Activated naive CD8-positive, alpha-beta T cell treated with anti-CD3 and anti-CD28 coated beads, Interleukin-2, amount 10 ng/mL, durations not matched to agents 7 days and 5 days (primary cell): ENCODE measurements at places on chromosomes 13 and 19.

DNA sequence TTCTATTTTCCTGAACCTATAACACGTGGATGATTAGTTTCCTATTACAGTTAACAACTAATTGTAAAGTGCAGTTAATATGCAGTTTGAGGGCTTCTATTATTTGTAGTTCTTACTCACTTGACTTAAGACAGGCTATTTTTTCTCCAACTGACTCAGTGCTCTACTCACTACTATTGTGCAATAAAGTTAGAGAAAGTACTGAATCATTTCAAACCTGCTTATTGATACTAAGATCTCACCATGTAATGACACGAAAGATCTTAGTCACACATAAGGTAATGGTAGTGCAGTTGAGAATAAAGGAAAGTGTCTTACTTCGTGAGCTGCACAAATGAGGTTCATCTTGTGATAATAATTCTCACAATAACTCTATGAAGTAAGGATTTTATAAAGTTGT is 22.8 kb upstream of the ITM2B start:
- H3K4me1 ChIP-seq, result peaks cover 7% of the 10 kb centered on the region
- DNase-seq, result no peak
- no peak overlapping the region for H3K4me3 ChIP-seq
- no peaks in the 10 kb centered on the region for H3K27me3 ChIP-seq
- no peak overlapping the region for H3K27ac ChIP-seq

- peaks cover 14% of the 10 kb centered on the region for H3K4me1 ChIP-seq
- no peak for DNase-seq
- no peak overlapping the region for H3K4me3 ChIP-seq
- no peaks in the 10 kb centered on the region for H3K27me3 ChIP-seq
- H3K27ac ChIP-seq, result no peak overlapping the region
Observed at GRCh38 chr19:1947651-1948209, 6.8 kb downstream of the CSNK1G2 start.

DNA sequence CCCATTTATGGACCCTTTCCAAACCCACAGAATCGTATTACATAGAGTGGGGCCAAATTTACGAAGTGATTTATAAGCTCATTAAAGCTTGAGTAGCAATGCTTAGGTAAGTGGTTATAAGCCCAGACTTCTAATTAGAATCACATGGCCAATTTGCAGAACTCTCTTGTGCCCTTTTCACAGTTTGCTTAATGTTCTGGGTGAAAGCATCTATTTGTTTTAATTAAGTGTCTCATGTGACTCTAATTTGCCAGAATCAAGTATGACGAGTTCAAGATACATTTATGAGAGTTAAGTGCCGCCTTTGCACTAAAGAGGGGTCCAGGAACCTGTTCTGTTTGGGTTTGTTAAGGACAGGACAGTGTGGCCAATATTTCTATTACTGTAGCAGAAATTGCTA is 46.0 kb upstream of the ZNF681 start:
- peaks cover 27% of the 10 kb centered on the region for H3K36me3 ChIP-seq
- peaks cover 13% of the 10 kb centered on the region for H3K4me1 ChIP-seq
- no peak for DNase-seq
- no peak overlapping the region for H3K4me3 ChIP-seq
- H3K27me3 ChIP-seq, result no peaks in the 10 kb centered on the region
- no peak overlapping the region for H3K27ac ChIP-seq

GRCh38 chr13:105991622-105992277 is 543.7 kb downstream of the EFNB2 start:
- H3K4me1 ChIP-seq, result no peaks in the 10 kb centered on the region
- no peaks in the 10 kb centered on the region for H3K36me3 ChIP-seq
- no peak for DNase-seq
- no peak overlapping the region for H3K27ac ChIP-seq
- no peak overlapping the region for H3K4me3 ChIP-seq

- H3K4me1 ChIP-seq, result peaks cover 17% of the 10 kb centered on the region
- H3K27ac ChIP-seq, result no peak overlapping the region
Observed at GRCh38 chr19:18107235-18107634, 9.7 kb downstream of the MAST3 start.

DNA sequence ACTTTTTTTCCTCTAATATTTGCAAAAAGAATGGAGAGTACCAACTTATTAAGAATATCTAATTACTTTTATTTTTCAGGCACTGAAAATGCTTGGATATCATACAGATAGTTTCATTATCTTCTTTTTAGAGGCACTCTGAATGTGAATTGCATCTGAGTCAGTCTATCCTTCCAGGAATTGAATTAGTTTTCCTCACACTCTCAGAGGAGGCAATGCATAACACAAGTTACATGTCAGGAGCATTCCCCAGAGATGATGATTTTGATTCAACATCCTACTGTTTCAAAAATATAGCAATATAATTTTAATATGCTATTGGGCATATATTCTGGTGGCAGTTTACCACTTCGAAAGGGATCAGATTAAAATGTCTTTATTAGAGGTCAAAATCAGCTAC is 1315.4 kb downstream of the PCDH9 start:
- no peaks in the 10 kb centered on the region for H3K4me1 ChIP-seq
- H3K27me3 ChIP-seq, result no peaks in the 10 kb centered on the region
- no peak for DNase-seq
- no peak overlapping the region for H3K27ac ChIP-seq

GRCh38 chr19:45145270-45146189 is 15.3 kb downstream of the NKPD1 start:
- DNase-seq, result no peak
- no peaks in the 10 kb centered on the region for H3K27me3 ChIP-seq
- H3K4me1 ChIP-seq, result peaks cover 7% of the 10 kb centered on the region
- H3K27ac ChIP-seq, result no peak overlapping the region
- peaks cover 6% of the 10 kb centered on the region for H3K36me3 ChIP-seq
- no peak overlapping the region for H3K4me3 ChIP-seq

DNA sequence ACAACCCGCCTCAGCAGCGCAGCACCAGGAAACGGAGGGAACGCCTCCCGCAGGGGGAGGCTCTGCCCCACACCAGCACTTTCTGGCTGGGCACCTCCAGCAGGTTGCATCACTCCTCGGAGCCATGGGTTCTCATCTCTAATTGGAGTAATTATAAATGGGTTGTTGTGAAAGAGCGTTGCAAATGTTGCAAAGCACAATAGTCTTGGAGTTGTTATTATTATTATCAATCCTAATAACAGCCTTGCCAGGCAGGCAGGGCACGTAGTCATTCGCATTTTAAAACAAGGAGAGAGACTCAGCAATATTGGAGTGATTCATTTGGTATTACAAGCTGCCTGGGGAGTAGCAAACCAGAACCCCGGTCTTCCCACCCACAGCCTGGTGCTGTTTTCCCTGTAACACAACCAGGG is 108.6 kb upstream of the GJB6 start:
- H3K4me3 ChIP-seq, result no peak overlapping the region
- DNase-seq, result no peak
- peaks cover 3% of the 10 kb centered on the region for H3K27me3 ChIP-seq
- H3K27ac ChIP-seq, result no peak overlapping the region

GRCh38 chr13:18991060-18991459 is 190.6 kb downstream of the TUBA3C start:
- H3K27ac ChIP-seq, result no peak overlapping the region
- no peaks in the 10 kb centered on the region for H3K27me3 ChIP-seq
- no peaks in the 10 kb centered on the region for H3K36me3 ChIP-seq
- no peak for DNase-seq
- H3K4me1 ChIP-seq, result no peaks in the 10 kb centered on the region
- H3K4me3 ChIP-seq, result no peak overlapping the region

- no peaks in the 10 kb centered on the region for H3K36me3 ChIP-seq
- no peak overlapping the region for H3K27ac ChIP-seq
Observed at GRCh38 chr13:21033856-21034602, 27.4 kb downstream of the LATS2 start.

GRCh38 chr19:7628589-7629311 is 595 bp downstream of the XAB2 start:
- no peak for DNase-seq
- H3K4me1 ChIP-seq, result peaks cover 28% of the 10 kb centered on the region
- no peaks in the 10 kb centered on the region for H3K27me3 ChIP-seq
- H3K4me3 ChIP-seq, result peak overlapping the region; percentile 98
- peak overlapping the region; percentile 100 for H3K27ac ChIP-seq
- H3K36me3 ChIP-seq, result peaks cover 8% of the 10 kb centered on the region

DNA sequence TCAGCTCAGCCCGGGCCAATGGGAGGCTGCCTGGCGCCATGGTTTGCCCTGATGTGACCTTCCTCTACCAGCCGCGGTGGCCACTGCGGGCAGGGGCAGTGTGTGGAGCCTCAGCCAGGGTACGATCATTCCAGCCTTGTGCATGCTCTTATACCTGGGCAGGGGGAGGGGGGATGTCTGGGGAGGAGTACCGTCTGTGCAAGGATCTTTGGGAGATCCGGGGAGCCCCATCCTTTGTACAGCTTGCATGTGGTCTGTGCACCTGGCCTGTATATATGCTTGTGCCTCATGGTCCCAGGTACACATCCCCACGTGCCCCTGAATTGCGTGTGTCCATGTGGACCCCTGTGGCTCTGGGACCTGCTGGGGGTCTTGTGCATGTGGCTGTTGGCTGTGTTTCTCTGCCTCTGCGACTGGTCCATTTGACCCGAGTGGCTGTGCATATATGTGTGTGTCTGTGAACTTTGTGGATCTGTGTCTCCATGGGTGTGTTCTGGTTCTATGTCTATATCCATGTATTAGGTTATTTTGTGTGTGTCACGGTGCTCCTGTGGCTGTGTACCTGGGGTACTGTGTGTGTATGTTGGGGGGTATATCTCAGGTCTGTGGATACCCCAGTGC is 12.8 kb upstream of the NANOS3 start:
- H3K27me3 ChIP-seq, result peaks cover 18% of the 10 kb centered on the region
- no peaks in the 10 kb centered on the region for H3K36me3 ChIP-seq
- H3K27ac ChIP-seq, result peak overlapping the region; percentile 9
- no peak for DNase-seq

DNA sequence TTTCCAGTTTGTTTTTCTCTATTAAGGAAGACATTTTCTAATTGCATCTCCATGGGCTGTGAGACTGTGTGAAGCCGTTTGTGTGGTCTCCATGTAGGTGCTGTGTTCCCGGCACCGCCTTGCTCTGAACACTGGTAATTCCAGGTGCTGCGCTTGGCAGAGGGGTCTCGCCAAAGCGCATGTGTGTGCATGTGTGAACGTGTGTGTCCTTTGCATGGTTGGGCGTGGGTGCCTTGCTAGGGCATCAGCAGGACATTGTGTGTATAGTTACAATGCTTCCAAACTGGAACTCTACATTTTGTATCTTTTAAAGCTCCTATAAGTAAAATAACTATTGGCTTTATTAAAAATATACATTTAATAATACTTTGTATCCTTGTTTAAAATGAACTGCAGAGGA is 9.8 kb upstream of the GPI start:
- no peak overlapping the region for H3K27ac ChIP-seq
- H3K4me3 ChIP-seq, result no peak overlapping the region
- peaks cover 39% of the 10 kb centered on the region for H3K4me1 ChIP-seq
- DNase-seq, result no peak
- no peaks in the 10 kb centered on the region for H3K27me3 ChIP-seq
- peaks cover 15% of the 10 kb centered on the region for H3K36me3 ChIP-seq

GRCh38 chr13:45490068-45490467 is 25.3 kb downstream of the COG3 start:
- H3K36me3 ChIP-seq, result peaks cover 15% of the 10 kb centered on the region
- H3K27ac ChIP-seq, result no peak overlapping the region
- DNase-seq, result no peak
- H3K4me1 ChIP-seq, result no peaks in the 10 kb centered on the region

DNA sequence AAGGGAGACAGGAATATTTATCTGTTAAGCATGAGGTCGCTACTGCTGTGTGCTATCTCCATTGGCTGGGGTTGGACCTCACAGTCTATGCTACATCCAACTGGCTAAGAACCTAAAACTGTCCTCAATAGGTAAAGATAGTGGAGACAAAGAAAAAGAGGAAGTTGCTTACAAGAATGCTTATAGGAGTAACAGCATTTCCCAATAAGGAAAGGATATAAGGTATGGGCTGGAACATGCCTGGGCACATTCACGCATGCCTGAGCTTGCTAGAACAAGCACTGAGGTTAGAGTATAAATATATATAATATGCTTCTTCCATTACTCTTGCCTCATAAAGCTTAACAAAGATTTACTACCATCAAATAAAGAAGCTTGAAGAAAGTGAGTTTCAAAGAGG is 47.9 kb upstream of the CEACAM21 start:
- H3K27me3 ChIP-seq, result peaks cover 5% of the 10 kb centered on the region
- DNase-seq, result no peak
- H3K27ac ChIP-seq, result peak overlapping the region; percentile 12
- peaks cover 18% of the 10 kb centered on the region for H3K36me3 ChIP-seq

DNA sequence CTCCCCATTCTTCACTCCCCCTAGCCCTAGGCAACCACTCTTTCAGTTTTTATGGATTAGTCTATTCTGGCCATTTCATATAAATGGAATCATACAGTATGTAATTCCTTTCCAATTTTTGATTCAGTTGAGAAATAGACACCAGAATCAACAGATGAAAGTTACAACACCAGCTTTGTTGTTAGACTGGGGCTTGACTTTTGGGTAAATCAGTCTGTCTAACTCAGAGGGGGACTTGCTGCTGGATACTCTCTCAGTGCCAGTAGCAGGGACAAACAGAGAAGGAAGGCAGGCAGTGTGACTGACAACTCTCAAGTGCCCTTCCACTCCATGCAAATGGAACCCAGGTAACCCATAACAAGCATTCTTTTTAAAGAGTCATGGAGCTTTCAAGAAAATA is 40.7 kb downstream of the CDADC1 start:
- peaks cover 15% of the 10 kb centered on the region for H3K36me3 ChIP-seq
- DNase-seq, result no peak
- H3K4me3 ChIP-seq, result no peak overlapping the region
- peaks cover 20% of the 10 kb centered on the region for H3K4me1 ChIP-seq
- H3K27ac ChIP-seq, result no peak overlapping the region

- no peak overlapping the region for H3K27ac ChIP-seq
- H3K4me3 ChIP-seq, result no peak overlapping the region
- no peak for DNase-seq
- no peaks in the 10 kb centered on the region for H3K27me3 ChIP-seq
Observed at GRCh38 chr19:18657590-18658365, 20.9 kb downstream of the KLHL26 start.

- H3K27me3 ChIP-seq, result no peaks in the 10 kb centered on the region
- H3K4me3 ChIP-seq, result no peak overlapping the region
Observed at GRCh38 chr13:104954210-104954609, 1581.3 kb downstream of the EFNB2 start.

- H3K36me3 ChIP-seq, result no peaks in the 10 kb centered on the region
- DNase-seq, result no peak
- H3K27me3 ChIP-seq, result peaks cover 68% of the 10 kb centered on the region
- peaks cover 18% of the 10 kb centered on the region for H3K4me1 ChIP-seq
Observed at GRCh38 chr19:53908935-53909415, at the start of gene CACNG7. CACNG7 (plus strand) TSS chr19:53909278; CDS start chr19:53912832, 3,554 bp downstream.
